Right renal cortex interstitium (tissue), 3 donors: ENCODE measurements at places on chromosomes 5 and 9.

DNA sequence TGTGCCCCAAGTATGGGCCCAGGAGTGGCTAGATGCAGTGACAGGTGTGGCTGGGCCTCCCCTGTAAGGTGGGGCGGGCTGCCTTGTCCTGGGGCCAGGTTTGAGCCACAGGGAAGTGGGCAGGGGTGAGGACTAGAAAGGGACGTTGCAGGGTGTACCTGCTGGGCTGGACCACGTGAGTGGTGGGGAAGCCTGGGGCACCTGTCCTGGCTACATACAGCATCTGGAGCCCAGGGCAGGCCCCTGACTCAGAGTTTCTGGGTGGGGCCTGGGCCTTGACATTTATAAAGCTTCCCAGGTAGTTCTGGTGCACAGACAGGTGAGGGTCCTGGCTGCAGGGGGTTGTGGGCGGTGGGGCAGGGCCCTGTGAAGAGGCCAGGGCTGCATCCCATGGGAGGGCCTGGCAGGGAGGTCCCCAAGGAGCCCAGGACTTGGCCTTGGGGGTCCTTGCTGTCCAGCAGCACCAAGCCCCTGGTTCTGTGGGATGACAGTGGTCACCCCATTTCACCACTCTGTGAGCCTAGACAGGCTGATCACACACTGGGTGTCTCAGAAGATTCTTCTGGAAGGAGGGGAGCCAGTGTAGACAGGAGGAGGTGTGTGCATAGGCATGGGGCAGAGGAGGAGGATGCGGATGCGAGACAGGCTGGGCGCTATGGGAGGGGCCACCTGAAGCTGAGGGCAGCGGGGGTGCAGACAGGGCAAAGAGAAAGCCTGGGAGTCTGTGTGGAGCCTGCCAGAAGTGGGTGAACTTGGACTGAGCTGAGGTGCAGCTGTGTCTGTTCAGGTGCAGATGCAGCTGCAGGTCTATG, 94.0 kb downstream of the PHF2 start:
- no peak for DNase-seq

- DNase-seq, result no peak
These were observed 2.8 kb downstream of the PLK2 start for GRCh38 chr5:58457050-58457449.

- DNase-seq, result no peak
These were observed 586 bp downstream of the TXN start for GRCh38 chr9:110255463-110256379.

GRCh38 chr9:87421734-87422133, 75.9 kb upstream of the DAPK1 start:
- no peak for DNase-seq

GRCh38 chr5:158084292-158084691, 225.3 kb upstream of the CLINT1 start:
- DNase-seq, result no peak
